Immature natural killer cell (primary cell): ENCODE measurements at places on chromosomes 16 and 17. TPM values are rescaled to one million over a fixed set of nuclear protein-coding genes. Genes with fewer than 3 reads are reported as not detected.
A peak's percentile ranks its signal among the peaks of the same experiment; 100 is the strongest.

STX1B gene
- not detected for polyA plus RNA-seq

CRYBA1 gene
- not detected for polyA plus RNA-seq

MEIOB gene
- not detected for polyA plus RNA-seq

COQ7 gene
- 16.6 TPM for polyA plus RNA-seq

CFAP97D1 gene
- not detected for polyA plus RNA-seq

ABCA8 gene
- polyA plus RNA-seq: not detected

DNA sequence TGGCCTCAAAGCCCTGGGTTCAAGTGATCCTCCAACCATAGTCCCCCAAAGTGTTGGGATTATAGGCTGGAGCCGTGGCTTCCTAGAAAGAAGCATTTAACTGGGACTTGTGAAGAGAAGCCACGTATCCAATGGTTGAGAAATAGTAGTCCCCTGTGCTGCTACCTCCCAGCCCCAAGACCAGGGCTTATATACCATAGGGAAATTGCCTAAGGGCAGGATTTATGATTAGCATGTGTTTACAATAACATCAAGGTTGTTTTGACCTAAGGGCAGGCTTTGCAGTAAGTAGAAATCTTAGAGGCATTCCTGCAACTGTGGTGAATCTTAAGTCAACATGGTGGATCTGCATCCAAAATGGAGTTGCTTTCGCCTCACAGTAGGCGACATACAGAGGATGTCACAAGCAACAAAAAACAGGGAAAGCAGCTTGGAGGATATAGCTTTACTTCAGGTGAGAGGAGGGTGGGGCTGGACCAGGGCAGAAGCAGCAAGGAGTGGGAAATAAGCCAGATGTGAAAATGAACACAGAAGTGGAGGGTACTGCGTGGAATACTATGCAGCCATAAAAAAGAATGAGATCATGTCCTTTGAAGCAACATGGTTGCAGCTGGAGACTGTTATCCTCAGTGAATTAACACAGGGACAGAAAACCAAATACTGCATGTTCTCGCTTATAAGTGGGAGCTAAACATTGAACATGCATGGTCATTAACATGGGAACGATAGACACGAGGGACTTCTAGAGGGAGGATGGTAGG lies 18.7 kb upstream of the NSMCE1 start:
- H3K4me1 ChIP-seq: peaks cover 3% of the 10 kb centered on the region
- no peak for DNase-seq
- no peaks in the 10 kb centered on the region for H3K36me3 ChIP-seq
- no peak overlapping the region for H3K27ac ChIP-seq
- no peaks in the 10 kb centered on the region for H3K27me3 ChIP-seq

DNA sequence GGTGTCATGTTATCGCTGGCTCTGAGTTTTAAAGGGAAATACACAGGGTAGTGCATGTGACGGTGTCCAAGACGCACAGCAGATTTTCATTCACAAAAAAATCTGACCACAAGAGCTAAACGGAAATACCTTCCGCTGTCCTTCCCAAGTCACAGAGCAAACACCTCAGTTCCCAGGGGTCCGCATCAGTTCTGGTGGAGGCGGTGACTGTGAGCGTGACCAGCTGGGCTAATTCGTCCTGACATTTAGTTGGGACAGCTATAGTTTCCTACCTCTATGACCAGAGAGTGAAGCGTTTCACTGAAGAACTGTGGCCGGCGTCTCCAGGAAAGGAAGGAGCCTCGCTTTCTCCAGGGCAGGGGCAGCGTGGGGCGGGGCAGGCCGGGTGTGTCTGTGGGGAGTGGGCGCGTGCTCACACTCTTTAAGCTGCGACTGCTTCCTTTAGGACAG lies 10.5 kb upstream of the FASN start:
- peak overlapping the region; percentile 53 for H3K4me3 ChIP-seq
- H3K27me3 ChIP-seq: no peaks in the 10 kb centered on the region
- peaks cover 11% of the 10 kb centered on the region for H3K4me1 ChIP-seq

GRCh38 chr17:72441909-72442308 lies 321.1 kb downstream of the SOX9 start:
- no peaks in the 10 kb centered on the region for H3K4me1 ChIP-seq
- H3K36me3 ChIP-seq: no peaks in the 10 kb centered on the region
- H3K27ac ChIP-seq: no peak overlapping the region
- no peak overlapping the region for H3K4me3 ChIP-seq

- peaks cover 39% of the 10 kb centered on the region for H3K4me1 ChIP-seq
- H3K27ac ChIP-seq: no peak overlapping the region
- DNase-seq: no peak
- no peaks in the 10 kb centered on the region for H3K36me3 ChIP-seq
These were observed 32.2 kb downstream of the HS3ST3A1 start for GRCh38 chr17:13569398-13570123.

GRCh38 chr16:1324286-1324826 lies 9.1 kb upstream of the BAIAP3 start:
- no peak for DNase-seq
- H3K4me1 ChIP-seq: peaks cover under 1% of the 10 kb centered on the region
- no peaks in the 10 kb centered on the region for H3K36me3 ChIP-seq
- peaks cover under 1% of the 10 kb centered on the region for H3K27me3 ChIP-seq

DNA sequence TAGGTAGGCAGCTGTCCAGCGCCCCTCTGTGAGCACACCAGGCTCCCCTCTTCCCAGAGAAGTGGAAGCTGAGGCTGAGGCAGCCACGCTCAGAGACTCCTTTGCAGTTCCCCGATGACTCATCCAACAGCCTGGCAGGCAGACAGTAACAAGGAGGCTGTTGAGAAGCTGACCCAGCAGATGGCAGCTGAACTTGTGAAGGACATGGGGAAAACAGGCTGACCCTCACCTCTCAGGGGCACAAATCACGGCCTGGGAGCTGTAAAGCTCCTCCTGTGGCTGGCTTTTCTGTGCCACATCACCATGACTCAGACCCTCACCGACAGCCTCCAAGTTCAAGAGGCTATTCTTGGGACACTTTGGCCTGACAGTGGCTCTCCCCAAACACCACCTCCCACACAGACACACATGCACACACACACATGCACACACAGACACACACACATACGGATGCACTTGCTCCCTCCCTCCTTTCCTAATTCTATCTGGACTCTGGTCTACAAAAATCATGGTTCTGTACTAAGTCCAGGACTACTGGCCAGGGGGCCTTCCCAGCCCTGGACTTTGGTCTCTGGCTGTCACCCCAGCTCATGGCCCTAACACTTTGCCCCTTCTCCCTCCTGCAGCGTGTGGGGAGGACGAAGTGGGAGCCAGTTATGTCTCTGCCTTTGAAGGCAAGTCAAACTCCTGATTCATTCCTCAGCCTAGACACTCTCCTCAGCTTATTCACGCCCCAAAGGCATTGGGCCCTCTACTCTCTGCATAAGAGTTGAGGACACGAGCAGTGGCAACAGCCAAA lies 23.2 kb downstream of the MAP3K14 start:
- no peak for DNase-seq
- peaks cover 6% of the 10 kb centered on the region for H3K36me3 ChIP-seq
- H3K4me3 ChIP-seq: no peak overlapping the region
- no peaks in the 10 kb centered on the region for H3K27me3 ChIP-seq

DNA sequence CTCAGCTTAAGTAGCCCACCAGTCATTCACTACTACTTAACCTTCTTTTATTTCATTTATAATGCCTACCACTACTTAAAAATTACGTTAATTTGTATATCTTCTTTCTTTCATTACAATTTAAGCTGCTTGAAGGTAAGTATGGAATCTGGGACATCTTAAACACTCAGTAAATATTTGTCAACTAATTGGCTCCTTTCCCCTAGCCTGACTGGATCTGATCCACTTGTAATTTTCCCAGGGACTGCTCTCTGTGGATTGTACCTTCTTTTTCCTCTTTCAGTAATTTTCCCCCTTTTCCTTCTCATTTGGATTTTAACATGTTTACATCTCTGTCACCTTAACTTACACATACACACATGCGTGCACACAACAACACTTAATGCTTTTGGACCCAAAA lies 152.4 kb upstream of the RBL2 start:
- H3K27ac ChIP-seq: no peak overlapping the region
- DNase-seq: no peak
- H3K4me3 ChIP-seq: no peak overlapping the region
- H3K27me3 ChIP-seq: no peaks in the 10 kb centered on the region
- peaks cover 6% of the 10 kb centered on the region for H3K36me3 ChIP-seq
- H3K4me1 ChIP-seq: no peaks in the 10 kb centered on the region
